ENCODE measurements at places on chromosomes 12 and 14.

- no peak for DNase-seq
Observed at GRCh38 chr14:77832297-77832696, 32.4 kb downstream of the ADCK1 start.

GRCh38 chr14:65599375-65599774 lies 186.8 kb downstream of the FUT8 start:
- DNase-seq, result no peak

DNA sequence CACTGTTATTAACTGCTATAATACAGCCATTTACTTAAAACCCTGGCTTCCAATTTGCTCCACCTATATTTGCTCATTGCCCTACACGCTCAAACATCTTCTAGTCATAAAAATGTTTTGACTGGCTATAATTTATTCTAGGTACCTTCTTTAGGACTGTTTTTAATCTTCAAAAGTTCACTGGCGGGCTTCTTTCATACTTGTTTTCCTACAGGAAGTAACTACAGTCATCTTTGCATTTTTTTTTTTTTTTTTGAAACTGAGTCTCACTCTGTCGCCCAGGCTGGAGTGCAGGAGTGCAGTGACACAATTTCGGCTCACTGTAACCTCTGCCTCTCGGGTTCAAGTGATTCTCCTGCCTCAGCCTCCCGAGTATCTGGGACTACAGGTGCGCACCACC lies 32.5 kb downstream of the MPHOSPH9 start:
- no peak for DNase-seq

- no peak for DNase-seq
Observed at GRCh38 chr12:98725476-98726247, 80.6 kb downstream of the APAF1 start.

DNA sequence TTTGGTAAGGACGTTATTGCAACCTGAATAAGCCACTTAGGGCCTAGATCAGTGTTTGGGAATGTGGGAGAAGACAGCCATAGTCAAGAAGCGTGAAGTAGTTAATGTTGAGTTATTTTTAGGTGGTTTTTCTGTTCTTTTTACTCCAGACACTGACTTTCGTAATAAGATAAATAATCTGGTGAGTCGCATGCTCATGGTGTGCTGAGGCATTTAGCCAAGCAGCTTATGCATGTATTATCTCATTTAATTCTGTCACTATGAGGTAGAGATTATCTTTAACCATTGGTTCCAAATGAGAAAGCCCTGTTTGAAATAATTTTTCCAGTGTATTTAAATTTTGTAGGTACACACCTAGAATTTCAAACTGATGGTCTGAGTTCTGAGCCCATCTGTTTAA lies 67.3 kb downstream of the RCOR1 start:
- DNase-seq, result no peak

GRCh38 chr14:59356312-59356711 lies 108.9 kb downstream of the GPR135 start:
- DNase-seq, result no peak

GRCh38 chr14:71988939-71989338 lies 56.7 kb downstream of the RGS6 start:
- no peak for DNase-seq

DNA sequence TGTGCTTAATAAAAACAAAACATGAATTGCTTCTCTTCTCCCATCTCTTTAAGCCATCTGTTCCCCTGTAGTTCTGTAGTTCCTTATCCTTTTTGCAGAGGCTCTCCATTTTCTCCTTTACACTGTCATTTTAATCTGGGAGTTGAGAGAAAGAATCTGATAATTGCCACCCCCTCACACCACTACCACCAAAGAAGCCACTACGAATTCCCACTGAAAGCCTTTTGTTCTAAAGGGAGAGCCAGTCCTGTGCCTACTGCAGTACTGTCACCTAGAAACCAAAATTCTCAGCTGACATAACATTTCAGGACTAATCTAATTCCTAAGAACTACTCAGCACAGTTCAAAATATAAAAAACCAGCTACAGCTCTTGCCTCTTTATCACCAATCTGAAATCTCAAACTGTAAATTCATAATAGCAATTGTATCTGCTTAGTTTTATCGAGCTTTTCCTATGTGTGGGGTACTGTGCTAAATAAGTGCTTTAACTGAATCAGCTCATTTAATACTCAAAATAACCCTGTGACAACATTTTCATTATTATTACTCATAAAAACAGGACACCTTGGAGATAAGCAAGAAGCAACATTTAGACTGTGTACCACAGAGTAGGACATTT lies 72.4 kb downstream of the SPPL3 start:
- DNase-seq, result no peak

GRCh38 chr12:54956818-54957641 lies 27.5 kb downstream of the TESPA1 start:
- DNase-seq, result no peak

- DNase-seq, result no peak
Observed at GRCh38 chr12:92059960-92060359, 85.7 kb downstream of the BTG1 start.

- DNase-seq, result no peak
Observed at GRCh38 chr12:58247633-58248032, 306.3 kb downstream of the ATP23 start.

- no peak for DNase-seq
Observed at GRCh38 chr12:45619736-45620135, 109.8 kb upstream of the ARID2 start.

DNA sequence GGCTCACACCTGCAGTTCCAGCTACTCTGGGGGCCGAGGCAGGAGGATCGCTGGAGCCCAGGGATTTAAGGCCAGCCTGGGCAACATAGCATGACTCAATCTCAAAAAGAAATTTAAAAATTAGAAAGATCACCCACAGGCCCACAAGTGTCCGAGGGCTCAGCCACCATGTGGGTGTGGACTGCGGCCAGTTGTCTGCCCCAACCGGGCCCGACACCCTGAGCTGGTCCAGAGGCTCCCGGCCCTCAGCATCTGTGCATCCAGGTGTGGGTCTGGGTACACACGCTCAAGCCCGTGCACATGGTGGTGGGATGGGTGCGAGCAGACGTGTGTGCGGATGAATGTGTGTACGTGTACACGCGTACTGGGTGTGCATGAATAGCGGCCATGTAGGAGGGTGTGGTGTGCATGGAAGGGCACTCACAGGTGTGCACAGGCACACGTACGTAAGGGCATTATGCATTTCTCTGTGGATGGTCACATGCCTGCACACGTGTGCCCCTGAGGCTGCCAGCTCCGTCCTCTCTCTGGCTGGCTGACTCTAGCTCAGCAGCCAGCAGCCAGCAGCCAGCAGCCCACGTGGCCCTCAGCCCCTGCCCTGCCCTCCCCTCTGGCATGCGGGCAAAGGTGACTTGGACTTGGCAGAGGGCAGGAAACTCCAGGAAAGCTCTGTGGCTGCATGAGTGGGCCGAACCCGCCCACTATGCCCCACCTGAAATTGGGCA lies 23.3 kb upstream of the NUDT14 start:
- DNase-seq, result no peak

DNA sequence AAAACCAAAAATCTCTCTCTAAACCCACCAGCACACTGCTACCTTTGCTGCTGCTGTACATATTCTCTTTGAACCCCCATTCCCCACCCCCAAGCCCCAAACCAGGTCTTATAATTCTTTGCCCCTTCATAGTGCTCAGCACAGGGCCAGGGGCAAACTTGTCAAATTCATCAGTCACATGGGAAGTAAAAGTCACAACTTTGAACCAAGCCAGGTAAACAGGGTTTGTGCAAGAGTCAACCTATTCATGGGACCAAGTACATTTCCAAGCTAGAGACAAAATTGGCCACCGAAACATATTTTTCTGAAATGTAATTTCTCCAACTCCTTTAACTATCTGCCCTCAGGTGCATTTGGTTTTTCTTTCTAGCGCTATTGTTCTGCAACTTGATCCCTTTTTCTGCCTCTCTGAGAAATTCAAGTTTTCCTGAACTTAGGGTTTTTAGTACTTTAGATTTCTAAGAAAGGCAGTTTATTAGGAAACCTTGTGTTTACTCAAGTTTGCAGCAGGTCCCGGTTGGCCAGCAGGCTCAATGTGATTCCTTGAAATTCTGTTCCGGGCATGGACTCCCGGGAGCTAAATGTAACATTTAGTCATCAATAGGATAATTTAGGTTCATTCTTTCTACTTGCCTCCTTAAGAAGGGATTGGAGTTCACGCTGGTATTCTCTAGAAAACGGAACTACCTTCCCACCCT lies 230.5 kb downstream of the EFCAB11 start:
- DNase-seq, result no peak

GRCh38 chr12:118429688-118430383 lies 53.5 kb downstream of the SUDS3 start:
- no peak for DNase-seq

DNA sequence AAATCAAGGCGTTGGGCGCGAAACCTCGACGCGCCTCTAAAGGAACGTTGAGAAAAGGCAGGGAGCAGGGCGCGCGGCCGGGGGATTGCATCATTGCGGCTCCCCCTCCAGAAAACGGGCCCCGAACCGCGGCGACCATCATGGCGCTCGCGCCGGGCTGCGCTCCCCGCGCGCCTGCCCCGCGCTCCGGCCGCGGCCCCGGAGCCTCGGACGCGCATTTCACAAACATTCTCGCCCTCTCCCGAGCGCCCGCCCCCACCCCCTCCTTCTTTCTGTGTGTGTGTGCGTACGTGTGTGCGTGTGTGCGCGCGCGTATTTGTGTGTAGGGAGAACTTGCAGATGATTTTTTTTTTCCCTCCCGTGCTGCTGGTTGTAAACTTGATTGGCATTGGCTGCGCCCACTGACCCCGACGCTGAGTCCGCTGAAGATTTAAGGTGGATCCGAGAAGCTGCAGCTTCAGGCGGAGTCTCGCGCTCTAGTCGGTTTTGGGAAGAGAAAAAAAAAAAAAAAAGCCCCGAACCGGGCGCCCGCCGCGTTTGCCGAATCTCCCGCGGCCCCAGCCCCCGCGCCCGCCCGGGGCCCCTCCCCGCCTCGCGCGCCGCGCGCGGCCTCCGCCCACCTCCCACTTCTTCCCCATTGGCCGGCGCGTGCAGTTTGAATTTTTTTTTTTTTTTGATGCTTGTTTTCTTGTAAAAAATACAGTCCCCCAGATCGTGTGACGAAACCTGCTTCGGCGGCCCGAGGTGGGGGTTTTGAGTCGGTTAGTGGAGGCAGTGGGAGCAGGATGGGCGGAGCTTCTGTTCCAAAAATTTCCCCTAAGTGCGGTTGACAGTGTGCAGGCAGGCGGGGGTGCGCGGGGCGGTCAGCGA lies 8.2 kb downstream of the CDKN1B start:
- peak; percentile 94 for DNase-seq

GRCh38 chr14:70789961-70790360 lies 19.4 kb downstream of the MAP3K9 start:
- DNase-seq, result no peak

DNA sequence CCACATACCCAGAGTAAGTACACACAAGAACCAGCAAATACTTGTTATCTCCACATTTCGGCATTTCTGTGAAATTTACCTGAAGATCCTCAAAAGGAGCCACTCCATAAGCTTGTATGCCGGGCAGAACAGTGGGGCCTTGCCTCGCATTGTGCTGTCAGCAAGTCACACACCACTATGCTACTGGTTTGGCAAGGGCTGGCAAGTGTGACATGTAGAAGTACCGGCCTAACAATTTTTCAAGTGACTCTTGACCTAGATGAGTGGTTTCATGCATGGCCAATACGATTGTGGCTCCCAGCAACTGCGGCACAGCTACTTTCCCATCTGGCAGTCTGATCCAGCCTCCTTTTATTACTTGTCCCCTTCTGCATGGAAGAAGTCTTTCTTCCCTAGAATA lies 69.8 kb downstream of the GAS2L3 start:
- no peak for DNase-seq

GRCh38 chr12:65788912-65789311 lies 35.4 kb upstream of the HMGA2 start:
- DNase-seq, result no peak

- no peak for DNase-seq
Observed at GRCh38 chr12:53820514-53821306, 68.9 kb upstream of the CISTR start.

- DNase-seq, result no peak
Observed at GRCh38 chr12:50564237-50564947, 59.6 kb downstream of the DIP2B start.

- no peak for DNase-seq
Observed at GRCh38 chr12:109291117-109291516, 18.0 kb downstream of the FOXN4 start.

DNA sequence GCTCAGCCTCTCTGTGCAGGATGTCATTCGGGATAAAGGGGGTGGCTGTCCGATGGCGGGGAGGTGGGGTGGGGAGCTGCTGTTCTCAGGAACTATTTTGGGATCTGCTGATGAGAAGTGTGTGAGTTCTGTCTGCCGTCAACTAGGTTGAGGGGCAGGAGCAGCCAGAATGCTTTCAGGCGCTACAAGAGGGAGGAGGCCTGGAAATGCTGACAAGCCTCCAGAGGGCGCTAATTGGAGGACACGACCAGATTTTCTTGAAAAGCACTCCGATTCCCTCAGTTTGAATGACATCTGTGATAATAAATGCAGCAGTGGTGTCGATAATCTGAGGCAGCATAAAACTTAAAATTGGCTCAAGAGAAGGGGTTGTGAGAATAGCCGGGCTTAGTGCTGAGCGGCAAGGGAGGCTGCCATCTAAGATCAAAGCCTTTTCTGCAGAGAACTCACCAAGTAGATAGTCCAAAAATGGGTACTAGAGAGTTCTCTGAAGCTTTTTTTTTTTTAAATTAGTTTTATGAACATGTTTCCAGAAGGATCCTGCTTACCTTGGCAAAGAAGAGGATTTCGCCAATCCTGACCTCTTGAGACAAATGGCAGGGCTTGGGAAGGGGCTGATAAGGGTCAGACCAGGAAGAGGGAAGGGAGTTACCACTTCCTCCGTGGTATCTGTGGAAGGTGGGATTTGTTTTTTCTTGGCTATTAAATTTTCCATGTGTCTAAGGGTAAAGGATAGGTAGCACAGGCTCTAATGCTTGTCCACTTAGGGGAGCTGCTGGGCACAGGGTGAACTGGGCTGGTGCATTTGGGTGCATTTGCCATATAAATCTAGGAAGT lies 94.4 kb downstream of the CRACR2A start:
- DNase-seq, result no peak

- no peak for DNase-seq
Observed at GRCh38 chr12:24077161-24077560, 127.7 kb upstream of the SOX5 start.

GRCh38 chr14:20327005-20327869 lies 5.8 kb downstream of the CCNB1IP1 start:
- no peak for DNase-seq

GRCh38 chr14:93137864-93138263 lies 22.1 kb upstream of the ITPK1 start:
- DNase-seq, result no peak

- DNase-seq, result no peak
Observed at GRCh38 chr12:64082866-64083268, 139.2 kb downstream of the KICS2 start.

- no peak for DNase-seq
Observed at GRCh38 chr12:1882850-1883470, 35.5 kb downstream of the CACNA2D4 start.

- DNase-seq, result no peak
Observed at GRCh38 chr14:104654119-104654518, 35.3 kb upstream of the INF2 start.

GRCh38 chr12:89307474-89308253 lies 44.6 kb downstream of the DUSP6 start:
- DNase-seq, result no peak

- DNase-seq, result no peak
Observed at GRCh38 chr14:71273366-71273765, 366.1 kb downstream of the PCNX1 start.

- DNase-seq, result no peak
Observed at GRCh38 chr12:92786045-92786444, 83.3 kb downstream of the PLEKHG7 start.

- DNase-seq, result no peak
Observed at GRCh38 chr12:9667403-9668160, 1.9 kb upstream of the CLEC2D start.

Data from stimulated activated CD4-positive, alpha-beta T cell treated with anti-CD3 and anti-CD28 coated beads, Interleukin-12 subunit alpha, Interleukin-12 subunit beta, amount 100 ng/mL, for 48 hours (primary cell).